ENCODE measurements at places on chromosomes 2 and 18.

GRCh38 chr2:47403609-47404193 lies 745 bp downstream of the MSH2 start:
- peak; percentile 66 for DNase-seq

DNA sequence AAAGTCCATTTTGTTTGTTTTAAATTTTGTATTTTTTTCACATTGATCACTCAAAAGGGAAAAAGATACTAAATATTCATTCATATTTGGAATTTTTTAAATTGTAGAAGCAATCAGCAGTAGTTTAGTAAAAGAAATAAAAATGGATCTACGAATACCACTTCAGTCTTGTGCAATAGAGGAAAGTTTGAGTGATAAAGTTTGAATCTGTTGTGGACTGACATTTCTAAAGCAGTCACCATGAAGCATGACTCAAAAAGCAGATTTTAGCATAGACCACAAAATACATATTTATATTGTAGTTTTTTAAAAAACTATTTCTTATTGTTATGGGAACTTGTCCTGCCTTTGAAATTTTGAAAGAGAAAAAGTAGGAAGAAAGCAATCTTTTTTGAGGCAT lies 520.5 kb upstream of the ZEB2 start:
- DNase-seq: peak; percentile 62

GRCh38 chr2:227783404-227784138 lies 30.1 kb upstream of the CCL20 start:
- DNase-seq: no peak

DNA sequence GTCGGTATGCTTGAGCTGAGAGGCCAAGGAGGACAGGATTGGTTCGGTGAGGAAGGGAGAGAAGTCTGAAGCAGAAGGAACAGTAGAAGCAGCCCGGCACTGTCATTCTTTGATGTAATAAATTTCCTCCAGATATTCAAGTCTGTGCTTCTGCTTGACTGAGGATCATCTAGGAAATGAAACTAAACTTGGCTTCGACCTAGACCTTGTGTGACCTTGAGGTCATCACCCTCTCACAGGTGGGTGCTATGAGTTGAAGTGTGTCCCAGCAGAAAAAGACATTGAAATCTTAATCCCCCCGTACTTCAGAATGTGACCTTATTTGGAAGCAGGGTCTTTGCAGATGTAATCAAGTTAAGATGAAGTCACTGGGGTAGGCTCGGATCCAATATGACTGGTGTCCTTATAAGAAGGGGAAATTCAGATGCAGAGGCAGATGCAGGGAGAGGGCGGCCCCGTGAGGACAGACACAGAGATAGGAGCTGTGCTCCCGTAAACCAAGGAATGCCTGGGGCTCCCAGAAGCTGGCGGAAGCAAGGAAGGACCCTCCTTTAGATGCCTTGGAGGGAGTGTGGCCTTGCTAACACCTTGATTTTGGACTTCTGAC lies 49.0 kb downstream of the PRKCE start:
- no peak for DNase-seq

DNA sequence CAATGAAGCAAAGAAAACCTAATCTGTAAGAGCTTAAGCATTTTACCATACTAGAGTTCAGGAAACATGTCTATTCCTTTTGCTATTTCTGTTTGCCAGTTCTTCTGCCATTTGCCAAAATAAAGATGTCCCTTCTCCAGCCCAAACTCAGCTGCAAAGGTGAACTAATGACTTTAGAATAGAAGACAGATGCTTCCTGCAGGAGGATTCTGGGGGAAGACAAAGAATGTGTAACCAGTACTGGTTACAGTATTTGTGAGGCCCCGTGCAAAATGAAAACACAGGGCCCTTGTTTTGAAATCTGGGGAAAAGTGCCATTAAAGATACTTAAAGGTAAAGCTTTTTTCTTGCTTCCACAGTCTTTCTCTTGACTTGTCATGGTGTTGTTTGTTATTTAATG lies 34.3 kb upstream of the MTX2 start:
- DNase-seq: no peak

DNA sequence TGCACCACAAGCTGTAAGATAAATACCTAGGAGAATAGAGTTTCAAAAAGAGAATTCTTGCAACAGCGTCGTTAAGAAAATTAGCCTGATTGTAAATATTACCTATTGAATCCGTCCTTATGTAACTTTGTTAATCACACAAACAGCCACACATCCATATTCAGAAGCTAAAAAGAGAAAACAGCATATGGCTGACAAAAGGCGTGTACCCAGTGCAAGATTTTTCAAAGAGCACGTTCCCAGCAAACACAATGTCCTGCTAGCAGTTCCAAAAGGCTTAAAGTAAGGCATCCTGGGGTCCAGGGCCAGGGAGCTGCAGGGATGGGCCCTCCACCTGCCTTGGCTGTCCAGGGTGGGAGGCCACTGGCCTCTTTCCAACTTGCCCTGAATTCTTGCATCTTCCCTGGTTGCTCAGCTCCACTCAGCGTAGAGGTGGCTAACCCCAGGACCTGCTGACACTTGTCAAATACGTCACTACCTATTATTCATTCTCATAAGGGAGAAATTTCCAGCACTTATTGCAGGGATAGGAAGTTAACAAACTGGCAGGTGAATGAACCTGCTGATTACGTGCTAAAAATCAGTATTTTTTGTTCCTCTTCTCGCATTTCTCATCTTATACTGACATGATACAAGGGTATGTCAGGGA lies 102.1 kb upstream of the NEDD4L start:
- no peak for DNase-seq

DNA sequence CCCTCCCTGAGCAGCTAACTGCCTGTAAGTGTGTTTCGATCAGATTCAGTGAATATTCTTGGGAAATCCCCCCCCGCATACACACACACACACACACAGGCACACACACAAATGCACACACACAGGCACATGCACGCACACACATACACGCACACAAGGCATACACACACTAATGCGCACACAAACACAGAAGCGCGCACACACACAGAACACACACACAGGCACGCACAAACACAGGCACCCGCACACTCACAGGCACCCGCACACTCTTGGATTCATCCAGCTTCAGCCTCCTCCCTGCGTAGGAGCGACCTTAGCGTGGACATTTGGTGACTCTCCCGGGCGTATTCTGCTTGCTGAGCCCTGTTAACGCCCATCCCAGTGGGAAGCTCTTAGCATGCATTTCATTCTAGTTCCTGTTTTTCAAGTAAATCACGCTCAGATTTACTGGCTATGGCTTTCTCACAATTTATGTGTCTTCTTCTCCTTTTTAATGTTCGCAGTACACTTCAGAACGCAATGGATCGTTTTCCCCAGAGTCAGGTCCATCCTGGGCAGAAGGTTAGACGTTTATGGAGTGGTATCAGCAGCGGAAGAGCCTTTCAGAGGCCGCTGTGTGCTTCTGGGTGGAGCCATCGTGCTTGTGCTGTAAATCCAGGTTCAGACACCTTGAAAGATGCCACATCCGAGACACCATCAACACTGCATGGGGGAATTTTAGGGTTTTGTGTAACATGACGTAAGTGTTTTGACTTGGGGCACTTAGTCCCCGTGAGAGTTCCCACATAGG lies 656.6 kb downstream of the GALR1 start:
- no peak for DNase-seq

DNA sequence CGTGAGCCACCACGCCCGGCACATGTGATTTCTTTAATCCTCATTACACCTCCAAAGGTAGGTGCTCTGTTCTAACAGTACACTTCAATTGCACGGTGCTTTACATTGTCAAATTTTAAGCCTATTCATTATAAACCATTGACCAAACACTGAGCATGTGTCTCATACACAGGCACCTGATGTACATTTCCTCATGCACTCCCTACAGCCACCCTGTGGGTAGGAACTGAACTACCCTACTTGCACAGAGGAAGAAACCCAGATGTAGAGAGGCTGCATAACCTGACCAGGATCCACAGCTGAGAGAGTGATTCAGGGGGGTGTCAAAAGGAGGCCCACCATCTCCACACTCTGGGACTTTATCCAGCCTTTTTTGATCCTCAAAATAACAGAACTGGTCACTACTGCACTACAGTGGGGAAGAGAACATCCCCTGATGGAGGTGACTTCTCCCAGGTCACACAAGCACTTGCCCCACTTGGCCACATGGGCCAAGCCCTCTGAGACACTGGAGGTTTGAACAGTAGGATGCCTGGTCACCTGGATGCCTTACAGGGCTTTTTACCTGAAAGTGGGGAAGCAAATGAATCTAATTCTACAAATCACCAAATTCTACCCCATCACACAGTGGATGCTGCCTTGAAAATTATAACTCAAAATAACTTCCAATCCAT lies 6.9 kb upstream of the DPYSL5 start:
- peak; percentile 29 for DNase-seq

DNA sequence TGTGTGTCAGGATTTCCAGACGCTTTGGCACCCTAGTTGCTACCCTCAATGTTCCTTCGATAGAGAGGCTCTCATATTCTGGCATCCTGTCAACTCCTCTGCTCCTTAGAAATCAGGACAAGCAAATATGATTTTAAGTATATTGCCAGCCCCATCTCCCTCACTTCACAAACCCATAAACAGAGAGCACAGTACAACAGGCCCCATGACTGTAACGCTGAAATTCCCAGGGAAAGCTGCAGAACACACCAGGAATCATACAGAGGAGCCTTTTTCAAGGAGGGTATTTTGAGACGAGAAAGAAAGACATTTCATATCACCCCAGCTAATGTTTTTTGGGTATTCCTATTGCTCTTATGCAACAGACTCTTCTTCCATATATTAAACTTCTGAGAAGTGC lies 162.9 kb downstream of the NAPG start:
- no peak for DNase-seq

GRCh38 chr2:16658076-16658739 lies 7.4 kb downstream of the CYRIA start:
- DNase-seq: no peak

GRCh38 chr2:8344144-8345097 lies 337.4 kb upstream of the ID2 start:
- no peak for DNase-seq

DNA sequence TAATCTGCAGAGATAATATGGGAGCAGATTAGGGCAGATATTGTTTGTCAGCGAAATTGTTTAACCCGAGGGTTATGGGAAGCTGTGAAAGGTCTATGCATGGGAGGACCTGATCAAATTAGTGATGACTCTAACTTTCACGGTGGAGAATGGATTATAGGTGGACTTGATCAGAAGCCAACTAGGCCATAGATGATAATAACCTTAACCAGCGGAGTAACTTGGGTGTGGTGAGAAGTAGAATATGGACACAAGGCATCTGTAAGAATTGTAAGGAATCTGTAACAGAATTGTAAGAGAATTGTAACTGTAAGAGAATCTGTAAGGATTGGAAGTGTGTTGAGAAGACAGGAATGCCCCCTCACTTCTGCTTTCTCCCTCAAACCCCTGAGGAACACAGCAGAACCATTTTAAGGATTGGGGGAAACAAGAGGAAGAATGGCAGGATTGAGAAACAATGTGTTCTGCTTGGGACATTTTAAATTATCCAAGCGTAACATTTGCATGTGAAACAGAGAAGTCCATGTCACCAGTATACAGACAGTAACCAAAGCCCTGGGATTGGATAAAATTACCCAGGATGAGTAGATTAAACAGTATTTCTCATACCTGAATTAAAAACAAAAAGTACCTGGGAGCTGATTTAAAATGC lies 14.9 kb upstream of the SLC39A10 start:
- DNase-seq: no peak

- peak; percentile 76 for DNase-seq
These were observed 551.1 kb downstream of the TNS1 start for GRCh38 chr2:217451666-217452065.

DNA sequence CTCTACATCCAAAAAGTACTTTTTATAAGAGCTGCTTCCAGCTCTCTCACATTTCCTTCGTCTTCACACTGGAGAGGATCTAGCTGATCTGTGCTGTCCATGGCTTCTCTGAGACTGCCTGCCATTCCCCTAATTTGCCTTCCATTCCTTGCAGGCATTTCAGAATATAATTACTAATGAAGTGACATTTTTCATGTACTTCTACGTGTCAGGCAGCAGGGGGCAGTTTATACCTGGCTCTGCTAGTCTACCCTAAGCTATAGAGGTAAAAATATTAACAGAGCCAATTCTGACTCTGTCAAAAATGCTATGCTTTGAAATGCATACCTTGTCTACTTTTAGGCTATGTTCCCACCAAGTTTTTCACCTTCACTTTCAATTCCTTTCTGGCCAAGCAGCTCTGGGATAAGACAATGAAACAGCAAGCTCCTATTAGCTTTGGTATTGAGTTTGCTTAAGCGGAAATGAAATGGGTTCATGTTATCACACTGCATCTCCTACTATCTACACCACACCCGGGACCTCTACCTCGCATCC lies 81.9 kb downstream of the MEP1B start:
- DNase-seq: peak; percentile 80

DNA sequence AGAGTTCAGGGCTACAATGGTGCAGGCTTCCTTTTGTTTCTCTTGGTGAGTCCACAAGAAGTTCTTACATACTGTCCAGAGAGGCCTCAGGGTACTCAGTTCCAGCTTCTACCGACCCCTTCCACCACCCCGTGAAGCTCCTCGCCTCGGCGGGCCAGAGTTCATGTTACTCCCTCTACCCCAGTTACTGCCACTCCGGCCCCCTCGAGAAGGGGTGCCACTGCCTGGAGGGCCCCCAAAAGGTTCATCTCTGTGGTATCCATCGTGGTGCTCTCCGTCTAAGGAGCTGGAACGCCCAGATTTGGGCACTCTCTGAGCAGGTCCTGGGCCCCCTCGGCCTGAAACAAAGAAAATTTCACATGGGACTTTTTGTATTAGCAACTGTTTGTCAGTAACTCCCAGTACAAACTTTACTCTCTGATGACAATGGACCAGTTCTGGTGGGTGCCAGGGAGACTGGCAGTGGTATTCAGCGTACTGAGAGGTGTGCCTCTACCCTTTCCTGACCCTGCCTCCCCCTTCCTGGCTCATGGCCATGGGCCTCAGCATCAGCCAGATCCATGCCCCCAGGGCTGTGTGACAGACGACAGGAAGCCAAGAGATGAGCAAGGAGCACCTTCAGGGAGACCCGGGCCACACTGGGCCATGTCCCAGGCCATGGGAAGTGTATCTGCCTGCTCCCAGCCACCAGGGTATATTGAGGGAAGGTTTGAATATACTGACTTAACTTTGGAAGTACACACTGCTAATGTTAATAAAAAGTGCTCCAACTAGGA lies 5.1 kb downstream of the SFT2D3 start:
- no peak for DNase-seq

DNA sequence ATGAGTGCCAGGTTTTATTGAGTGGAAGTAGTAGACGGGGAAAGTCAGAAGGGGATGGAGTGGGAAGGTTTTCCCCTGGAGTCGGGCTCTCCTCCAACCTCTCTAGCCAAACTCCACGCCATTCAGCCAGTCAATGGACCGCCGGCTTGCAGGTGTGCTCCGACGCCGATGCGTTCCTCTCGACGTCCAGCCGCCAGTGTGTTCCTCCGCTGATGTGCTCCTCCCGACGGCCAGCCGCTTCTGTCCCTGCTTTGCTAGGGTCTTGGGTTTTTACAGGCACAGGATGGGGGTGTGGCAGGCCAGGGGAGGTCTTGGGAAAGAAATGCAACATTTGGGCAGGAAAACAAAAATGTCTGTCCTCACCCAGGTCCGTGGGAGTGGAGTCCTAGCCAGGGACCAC lies 94.3 kb upstream of the TEX51 start:
- DNase-seq: no peak

Measured in choroid plexus epithelial cell (primary cell).